NCI-H1436 (cell line): ENCODE measurements at places on chromosomes 3 and 15.
A peak's percentile ranks its signal among the peaks of the same experiment; 100 is the strongest.

DNA sequence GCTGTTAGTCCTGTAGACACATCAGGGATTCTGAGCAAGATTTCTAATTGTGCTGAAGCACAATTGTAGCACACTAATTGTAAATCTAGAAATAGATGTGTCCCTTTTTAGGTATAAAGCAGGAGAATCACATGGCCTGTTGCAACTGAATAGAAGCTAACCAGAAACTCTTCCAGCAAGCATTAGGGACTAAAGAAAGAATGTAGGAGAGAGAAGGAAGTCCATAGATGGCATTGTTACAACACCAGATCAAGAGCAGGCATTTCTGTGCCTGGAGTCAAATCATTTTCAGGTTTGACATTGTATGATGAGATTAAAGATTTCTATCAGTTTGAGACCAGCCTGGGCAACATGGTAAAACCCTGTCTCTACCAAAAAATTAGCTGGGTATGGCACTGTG is 27.4 kb downstream of the CALML4 start:
- no peak for DNase-seq

DNA sequence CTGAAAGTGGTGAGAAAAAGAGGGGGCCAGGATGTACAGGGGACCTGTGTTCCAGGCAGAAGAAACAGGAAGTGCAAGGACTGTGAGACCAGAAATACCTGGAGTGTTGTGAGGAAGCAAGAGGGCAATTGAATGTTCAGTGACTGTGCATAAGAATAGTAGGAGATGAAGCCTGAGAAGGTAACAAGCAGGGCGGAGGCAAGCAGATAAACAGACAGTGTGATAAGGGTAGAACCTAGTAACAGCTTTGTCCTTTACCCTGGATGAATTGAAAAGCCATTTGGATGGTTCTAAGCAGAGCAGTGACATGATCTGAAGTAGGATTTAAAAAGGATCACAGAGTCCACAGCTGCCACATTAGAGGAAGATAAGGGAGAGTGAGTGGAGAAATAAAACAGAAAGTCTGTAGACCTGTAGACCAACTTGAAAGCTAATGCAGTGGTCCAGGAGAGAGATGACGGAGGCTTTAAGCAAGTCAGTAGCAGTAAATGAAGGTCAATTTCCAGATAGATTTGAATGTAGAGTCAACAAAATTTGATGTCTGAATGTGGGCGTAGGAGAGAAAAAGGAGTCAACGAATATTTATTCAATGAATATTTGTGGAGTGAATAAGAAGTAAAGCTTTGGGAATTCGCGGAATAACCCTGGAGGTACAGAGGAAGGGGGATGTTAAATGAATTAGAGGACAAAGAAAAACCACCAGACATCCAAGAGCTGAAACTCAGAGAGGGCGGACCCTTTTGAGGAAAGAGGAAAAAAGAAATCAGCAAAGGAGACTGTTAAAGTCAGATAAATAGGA is 4.2 kb upstream of the PLOD2 start:
- no peak for DNase-seq

DNA sequence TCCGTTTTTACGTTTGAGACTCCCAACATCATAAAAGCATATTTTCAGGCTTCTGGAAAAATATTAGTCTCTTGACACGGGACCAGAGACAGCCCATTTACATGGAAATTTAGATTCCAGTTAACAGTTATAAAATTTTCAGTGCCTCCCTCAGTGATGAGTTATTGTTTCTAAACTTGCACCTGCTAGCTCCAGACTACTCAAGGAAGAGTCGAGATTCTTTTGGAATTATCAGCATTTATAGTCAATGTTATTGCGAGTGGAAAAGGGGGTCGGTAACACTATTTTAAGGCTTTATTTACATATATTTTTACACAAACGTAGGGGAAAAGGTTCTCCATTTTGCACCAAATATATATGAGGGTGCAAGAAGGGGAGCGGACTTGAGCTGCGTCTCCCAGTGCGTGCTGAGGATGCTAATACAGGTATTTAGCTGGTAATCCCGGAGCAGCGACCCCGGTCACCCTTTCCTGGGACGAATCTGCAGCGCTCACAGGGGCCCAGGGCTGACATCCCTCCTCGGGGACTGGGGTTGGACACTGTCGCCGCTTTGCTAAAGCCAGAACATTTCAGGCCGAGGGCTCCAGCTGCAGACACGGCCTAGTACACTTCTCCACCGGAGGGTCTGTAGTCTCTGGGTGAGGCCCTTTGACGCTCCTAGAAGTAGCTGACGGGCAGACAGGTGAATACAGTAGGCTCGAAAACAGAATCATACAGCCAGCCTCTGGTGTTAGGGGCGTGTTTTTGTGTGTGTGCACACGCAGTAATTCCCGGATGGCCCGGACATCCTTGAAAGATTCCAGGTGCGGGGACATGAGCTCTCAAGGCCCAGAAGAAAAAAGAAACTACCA is 729 bp upstream of the ZBTB11 start:
- DNase-seq: no peak

DNA sequence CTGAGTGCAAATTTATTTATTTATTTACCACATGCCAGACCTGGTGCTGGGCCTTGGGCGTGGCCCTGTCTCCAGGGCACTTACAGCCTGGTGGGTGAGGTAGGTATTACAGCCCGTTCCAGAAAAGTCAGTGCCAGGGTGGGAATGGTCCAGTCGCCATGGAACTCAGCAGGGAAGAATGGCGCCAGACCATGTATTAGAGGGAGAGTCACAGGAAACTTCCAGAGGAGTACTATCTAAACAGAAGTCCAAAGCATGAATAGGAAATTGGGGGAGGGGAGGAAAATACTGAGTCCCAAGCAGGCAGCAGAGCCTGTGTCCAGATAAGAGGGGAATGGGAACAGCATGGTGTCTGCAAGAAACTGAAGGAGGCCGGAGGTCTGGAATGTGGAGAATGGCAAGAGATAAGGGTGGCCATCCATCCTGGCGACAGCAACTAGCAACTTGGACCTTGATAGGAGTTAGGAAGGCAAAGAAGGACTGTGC is 27.0 kb downstream of the SH3BP5 start:
- no peak for DNase-seq

GRCh38 chr3:46664188-46664970 is 29.1 kb downstream of the ALS2CL start:
- no peak for DNase-seq

- DNase-seq: no peak
These were observed 24.4 kb downstream of the ISG20 start for GRCh38 chr15:88663141-88663621.

GRCh38 chr15:68818769-68819494 is 1.8 kb downstream of the ANP32A start:
- DNase-seq: peak; percentile 51

GRCh38 chr15:93566762-93567161 is 477.8 kb upstream of the RGMA start:
- no peak for DNase-seq

DNA sequence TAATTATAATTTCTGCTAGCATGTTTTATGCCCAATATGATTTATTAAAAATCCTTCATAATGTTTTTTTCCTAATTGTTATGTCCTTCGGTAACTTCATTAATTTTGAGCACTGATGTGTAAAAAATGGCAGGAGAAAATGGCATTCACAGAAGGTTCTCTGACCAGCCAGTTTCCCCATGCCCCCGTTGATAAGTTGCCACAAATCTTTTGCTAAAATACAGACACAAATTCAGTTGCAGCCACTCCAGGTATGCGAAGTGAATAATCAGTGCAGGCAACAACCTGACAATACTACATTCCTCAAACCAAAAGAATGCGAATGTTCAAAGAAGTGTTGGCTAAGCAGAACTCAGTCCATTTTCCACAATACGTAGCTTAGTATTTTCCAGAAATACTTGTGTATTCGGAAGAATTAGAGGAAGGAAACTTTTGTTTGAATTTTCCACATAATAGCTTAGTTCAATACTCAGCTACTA is 32.7 kb downstream of the CHL1 start:
- no peak for DNase-seq

GRCh38 chr3:13891492-13892073 is 11.7 kb upstream of the WNT7A start:
- DNase-seq: no peak

- no peak for DNase-seq
These were observed 50.2 kb downstream of the RAD54L2 start for GRCh38 chr3:51588724-51589123.

DNA sequence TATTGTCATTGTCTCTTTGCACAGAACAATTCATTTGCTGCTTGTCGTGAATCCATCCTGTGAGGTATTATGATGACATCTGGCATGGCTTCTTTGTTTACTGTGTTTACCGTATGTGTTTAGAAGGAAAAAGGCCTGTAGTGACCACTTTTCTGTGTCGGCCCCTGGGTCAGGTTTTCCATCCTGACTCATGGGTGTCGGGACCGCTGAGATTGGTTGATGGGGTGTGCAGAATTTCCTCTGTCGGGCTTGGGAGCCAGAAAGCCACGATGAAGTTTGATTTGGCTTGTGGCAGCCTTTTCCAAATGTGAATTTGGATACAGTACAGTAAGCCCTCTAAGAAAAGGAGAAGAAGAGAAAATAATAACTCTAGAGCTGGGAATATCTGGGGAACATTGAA is 113.5 kb downstream of the FNDC3B start:
- no peak for DNase-seq

- no peak for DNase-seq
These were observed 48.7 kb downstream of the NMNAT3 start for GRCh38 chr3:139629033-139629432.

GRCh38 chr3:186070550-186070949 is 38.3 kb downstream of the ETV5 start:
- no peak for DNase-seq

GRCh38 chr3:161323926-161324621 is 47.2 kb downstream of the SPTSSB start:
- no peak for DNase-seq

DNA sequence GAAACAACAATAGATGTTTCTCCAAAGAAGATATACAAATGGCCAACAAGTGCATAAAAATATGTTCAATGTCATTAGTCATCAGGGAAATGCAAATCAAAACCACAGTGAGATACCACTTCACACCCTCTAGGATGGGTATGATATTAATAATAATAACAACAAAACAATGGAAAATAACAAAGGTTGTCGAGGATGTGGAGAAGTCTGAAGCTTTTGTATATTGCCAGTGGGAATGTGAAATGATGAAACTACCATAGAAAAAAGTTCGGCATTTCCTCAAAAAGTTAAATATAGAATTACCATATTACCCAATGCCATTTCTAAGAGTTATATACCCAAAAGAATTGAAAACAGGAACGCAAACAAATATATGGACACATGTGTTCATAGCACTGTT is 10.8 kb downstream of the BHLHE40 start:
- DNase-seq: no peak

- DNase-seq: no peak
These were observed 53.8 kb downstream of the CDCP1 start for GRCh38 chr3:45092132-45093031.

DNA sequence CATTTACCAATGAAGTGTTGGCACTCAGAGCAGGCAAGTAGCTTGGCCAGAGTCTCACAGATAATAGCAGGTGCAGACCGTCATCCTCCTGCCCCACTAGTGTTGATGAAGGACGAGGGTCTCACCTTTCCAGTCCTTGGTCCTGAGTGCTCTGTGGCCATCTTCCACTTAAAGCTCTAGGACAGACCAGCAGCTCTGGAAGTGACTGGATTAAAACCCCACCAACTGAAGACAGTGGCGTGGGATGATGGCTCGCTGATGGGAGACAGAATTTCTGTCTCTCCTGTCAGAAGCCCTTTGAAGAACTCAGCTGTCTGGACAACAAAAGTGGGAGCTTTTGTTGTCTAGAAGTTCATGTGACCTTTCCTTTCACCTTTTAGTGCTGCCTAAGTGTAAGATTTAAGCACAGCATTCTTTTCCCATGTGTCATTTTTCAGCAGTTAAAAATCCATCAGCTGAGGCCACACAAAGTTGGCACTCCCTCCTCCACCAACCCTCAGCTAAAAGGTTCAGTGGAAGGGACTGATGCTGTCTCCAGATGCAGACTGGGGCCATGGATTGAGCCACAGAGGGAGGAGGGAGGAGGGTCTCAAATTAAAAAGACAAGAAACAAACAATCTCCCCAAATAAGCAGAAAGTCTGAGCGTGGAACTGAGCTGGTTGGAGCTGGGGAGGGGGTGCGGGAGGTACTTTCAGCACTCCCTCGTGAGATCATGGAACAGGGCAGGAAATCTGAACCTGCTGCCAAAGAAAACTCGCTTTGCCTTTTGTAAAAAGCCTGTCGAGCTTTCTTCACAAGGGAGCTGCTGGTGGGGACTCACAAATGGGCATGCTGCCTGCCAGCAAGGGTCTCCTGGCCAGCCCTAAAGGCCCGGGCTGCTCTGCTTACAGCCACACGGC is 148.5 kb upstream of the CTDSPL start:
- DNase-seq: no peak

DNA sequence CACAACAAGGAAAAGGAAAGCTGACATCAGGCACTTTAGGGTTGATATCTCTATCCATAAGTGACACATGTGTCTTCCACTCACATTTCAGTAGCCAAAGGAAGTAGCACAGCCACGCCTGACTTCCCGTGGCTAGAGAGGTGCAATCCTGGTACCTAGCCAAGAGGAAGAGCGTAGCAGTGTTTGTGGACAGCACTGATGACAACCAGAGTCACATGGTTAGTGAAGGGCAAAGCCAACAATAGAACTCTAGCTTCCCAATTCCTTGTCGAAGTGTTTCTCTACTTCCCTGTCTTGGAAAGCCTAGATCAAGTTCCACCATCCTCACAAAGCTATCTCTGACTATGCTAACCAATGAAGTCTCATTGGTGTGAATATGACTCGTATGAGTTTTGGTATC is 189.2 kb downstream of the RSL24D1 start:
- no peak for DNase-seq

GRCh38 chr15:71677352-71677751 is 133.0 kb upstream of the NR2E3 start:
- DNase-seq: no peak

DNA sequence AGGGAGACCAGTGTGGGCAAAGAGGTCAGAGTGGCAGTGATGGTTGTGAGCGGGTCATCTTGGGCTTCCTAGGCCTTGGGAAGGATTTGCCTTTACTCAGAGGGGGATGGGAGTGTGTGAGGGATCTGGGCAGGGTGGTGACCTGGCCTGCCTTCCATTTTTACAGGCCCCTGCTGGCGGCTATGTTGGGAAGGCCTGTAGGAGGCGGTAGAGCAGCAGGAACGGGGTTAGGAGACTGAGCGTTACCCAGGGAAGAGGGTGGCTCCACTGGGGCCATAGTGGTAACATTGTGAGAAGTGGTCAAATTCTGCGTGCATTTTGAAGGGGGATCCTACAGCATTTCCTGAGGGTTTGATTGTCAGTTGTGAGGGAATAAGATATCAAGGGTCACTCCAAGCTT is 307.3 kb upstream of the CTDSPL start:
- no peak for DNase-seq

DNA sequence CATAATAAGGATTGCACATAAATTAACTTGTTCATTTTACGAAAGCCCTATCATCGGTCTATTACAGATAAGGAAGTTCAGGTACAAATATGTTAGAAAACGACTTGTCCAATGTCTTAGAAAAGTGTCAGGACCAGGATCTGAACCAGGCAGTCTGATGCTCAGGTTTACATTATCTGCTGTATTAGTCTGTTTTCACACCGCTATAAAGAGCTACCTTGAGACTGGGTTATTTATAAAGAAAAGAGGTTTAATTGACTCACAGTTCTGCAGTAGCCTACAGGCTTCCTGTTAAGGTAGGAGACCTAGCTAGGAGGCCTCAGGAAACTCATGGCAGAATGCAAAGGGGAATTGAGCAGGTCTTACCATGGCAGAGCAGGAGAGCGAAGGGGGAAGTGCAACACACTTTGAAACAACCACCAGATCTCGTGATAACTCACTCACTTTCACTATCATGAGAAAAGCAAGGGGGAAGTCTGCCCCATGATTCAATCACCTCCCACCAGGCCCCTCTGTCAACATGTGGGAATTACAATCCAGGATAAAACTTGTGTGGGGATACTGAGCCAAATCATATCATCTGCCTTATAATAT is 45.8 kb upstream of the GOLIM4 start:
- DNase-seq: no peak
